ENCODE measurements at places on chromosomes 4 and X.

GRCh38 chr4:54227256-54228055 lies 1.6 kb upstream of the PDGFRA start:
- DNase-seq: no peak

DNA sequence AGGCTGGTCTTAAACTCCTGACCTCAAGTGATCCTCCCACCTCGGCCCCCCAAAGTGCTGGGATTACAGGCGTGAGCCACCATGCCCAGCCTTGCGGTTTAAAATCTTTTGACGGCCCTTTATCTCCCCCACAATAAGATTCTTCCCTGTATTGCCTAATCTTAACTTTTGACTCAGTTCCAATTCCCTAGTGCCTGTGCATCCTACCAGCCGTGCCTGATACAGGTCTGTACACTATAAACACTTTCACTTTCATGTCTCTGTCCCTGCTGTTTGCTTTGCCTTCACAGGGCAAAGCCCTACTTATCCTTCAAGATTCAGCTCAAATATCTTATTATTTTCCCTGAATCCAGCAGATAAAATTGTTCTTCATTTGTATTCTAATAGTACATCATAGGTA lies 74.6 kb downstream of the WDR44 start:
- DNase-seq: no peak

DNA sequence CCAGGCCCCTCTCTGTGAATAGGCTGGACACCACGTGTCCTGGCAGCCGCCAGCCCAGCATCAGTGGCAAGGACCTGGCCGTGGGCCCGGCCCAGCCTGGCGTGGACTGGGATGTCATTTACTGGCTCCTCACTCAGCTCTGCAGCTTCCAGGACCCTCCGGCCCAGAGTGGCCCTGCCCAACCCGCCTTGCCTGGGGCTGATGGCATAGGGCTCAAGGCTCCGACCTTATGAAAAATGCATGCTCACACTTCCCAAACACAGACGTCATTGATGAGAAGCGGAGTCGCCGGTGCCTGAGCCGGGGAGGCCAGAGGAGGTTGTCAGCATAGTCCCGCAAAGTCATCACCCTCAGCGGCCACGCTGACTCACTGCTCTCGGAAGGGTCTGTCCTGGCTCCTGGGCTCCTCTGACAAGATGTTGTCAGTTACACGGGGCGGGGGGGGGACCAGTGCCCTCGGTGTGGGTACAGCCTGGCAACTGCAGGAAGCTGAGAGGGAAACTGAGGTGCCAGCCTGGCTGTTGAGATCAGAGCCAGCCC lies 14.3 kb downstream of the CFAP99 start:
- DNase-seq: peak; percentile 54

DNA sequence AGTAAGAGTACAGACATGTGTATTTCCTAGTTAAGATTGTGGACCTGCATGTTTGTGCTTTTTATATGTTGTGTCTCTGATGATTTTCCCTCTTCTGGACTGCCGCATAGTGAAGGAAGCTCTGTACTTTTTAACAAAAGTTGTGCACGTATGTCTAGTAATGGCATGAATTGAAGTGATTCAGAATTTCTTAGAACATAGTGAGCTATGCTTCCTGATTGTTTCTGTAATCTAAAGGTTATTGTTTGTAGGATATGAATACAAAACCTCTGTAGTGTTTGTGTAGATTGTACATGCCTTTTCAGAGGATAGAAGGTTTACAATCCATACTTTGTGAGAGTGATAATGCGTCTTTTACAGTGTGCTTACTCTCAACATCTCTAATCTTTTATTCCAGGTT lies 37.0 kb upstream of the NUDT6 start:
- no peak for DNase-seq

- DNase-seq: no peak
Observed at GRCh38 chr4:98619180-98619579, 39.2 kb downstream of the TSPAN5 start.

DNA sequence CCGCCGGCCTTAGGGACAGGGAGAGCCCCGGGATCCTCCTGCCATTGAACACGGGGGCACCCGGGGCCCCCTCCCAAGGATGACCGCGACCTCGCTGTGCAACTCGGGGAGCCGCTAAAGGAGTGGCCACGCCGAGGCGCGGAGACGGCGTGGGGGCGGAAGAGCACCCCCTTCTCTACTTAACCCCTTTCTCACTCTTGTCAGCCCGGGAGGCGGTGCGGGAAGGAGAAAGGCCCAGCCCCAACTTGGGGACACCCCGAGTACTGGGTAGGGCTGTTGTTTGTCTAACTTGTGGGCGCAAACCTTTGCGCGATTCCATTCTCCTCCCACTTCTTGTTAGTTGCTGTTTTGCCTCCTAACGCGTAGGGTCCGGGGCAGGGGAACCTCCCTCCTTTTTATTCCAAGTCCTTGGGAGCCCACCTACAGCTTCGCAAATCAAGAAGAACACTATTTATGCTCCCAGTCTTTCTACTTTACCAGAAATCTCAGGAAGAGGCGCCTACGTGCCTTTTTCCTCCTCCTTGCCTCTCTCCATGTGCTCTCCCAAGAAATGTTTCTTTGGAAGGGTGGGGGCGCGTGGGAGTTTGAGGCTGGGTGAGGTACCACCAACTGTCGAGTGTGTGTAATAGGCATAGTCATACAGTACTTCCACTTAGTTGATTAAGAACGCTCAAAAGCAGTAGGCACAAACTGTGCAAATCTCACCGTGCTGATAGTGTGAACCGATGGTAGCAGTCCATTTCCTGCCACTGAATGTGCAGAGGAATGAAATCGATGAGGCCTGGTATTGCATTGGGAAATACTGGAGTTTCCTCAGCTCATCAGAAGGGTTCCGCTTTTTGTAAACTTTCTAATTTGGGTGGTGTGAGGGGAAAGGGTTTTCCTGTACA lies 813 bp downstream of the DIAPH2 start:
- DNase-seq: peak; percentile 1

- no peak for DNase-seq
Observed at GRCh38 chrX:11406109-11406765, 113.0 kb downstream of the AMELX start.

DNA sequence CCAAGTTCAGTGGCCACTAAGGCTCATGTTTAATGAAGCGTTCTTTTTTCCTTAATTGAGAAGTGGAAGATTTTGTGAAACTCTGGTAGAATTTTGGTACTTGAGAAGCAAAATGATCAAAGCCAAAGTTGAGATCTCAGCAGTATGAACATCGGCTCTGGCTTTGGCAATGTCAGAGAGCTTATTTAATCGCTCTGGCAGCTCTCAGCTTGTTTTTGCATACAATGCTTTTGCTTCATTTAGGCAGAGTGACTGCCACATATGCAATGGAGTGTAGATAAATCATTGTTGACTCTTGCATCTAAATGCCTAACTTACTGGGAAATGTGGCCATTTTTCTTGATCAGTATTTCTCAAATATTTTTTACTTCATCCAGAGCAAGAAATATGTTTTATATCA lies 135.7 kb downstream of the AASDH start:
- no peak for DNase-seq

GRCh38 chr4:109683621-109684253 lies 19.5 kb downstream of the CASP6 start:
- DNase-seq: no peak

GRCh38 chr4:159937595-159937994 lies 834.7 kb downstream of the RAPGEF2 start:
- DNase-seq: no peak

- DNase-seq: no peak
Observed at GRCh38 chr4:47415719-47416118, 47.8 kb downstream of the COMMD8 start.

DNA sequence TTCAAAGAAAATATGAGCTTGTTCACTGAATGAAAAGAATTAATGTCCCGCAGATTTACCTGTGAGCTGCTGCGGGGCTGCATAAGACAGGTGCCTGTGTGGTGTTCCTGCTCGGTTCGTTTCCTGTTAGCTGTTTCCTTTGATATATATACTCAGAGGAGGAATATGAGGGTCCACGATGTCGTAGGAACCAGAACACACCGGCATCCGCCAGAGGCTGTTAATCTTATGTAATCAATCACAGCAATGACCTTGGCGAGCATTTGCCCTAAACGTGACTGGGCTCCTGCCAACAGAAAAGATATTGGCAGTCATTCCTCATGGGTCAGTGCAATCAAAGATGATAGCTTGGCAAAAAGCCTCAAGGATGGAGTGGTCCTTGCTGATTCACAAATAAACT lies 260.1 kb downstream of the EVC2 start:
- no peak for DNase-seq

- no peak for DNase-seq
Observed at GRCh38 chr4:24794051-24794450, 1.3 kb upstream of the SOD3 start.

DNA sequence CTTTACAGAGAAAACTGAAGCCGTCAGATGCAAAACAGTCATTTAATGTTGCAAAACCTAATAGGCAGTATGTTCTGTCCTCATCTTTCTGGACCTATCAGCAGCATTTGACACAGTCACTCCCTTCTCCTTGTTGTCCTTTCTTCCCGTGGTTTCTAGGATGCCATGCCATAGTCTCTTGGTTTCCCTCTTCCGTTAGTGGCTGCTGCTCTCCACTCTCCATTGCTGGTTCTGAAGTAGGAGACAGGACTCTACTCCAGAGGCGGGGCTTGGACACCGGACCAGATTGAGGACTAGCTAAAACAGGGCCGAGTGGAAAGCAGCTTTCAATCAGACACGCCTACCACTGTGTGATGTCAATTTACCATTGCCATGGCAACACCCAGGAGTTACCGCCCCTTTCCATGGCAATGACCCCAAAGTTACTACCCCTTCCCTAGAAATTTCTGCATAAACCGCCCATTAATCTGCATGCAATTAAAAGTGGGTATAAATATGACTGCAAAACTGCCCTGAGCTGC lies 88.8 kb upstream of the CCDC160 start:
- DNase-seq: no peak

DNA sequence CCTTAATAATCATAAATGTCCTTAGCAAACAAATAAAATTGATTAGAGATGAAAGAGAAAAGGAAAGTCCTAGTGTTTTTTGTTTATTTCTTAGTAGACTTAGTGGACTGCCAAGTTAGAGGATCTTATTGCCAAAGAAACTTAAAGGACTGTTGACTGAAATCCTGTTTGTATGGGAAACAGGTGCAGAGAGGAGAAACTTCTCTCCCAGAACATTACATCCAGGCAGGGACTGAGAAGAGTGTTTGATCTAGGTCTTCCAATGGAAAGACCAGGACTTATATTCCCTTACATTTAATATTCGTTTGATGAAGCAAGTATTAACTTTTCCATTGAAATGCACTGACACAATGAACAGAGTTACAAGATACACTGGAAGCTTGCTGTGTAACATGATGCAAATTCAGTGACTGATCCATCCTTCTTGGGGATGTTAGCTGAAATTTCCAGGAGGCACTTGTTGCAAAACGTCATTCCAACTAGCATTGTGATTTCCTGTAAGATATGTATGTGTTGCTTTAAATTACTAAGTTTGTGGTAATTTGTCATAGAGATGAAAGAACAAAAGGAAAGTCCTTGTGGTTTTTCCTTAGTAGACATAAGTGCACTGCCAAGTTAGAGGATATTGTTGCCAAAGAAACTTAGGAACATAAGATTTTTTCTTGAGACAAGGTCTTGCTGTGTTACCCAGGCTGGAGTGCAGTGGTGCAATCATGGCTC lies 505.6 kb downstream of the STIM2 start:
- no peak for DNase-seq

GRCh38 chrX:45515262-45516215 lies 314.9 kb upstream of the DIPK2B start:
- DNase-seq: peak; percentile 1

DNA sequence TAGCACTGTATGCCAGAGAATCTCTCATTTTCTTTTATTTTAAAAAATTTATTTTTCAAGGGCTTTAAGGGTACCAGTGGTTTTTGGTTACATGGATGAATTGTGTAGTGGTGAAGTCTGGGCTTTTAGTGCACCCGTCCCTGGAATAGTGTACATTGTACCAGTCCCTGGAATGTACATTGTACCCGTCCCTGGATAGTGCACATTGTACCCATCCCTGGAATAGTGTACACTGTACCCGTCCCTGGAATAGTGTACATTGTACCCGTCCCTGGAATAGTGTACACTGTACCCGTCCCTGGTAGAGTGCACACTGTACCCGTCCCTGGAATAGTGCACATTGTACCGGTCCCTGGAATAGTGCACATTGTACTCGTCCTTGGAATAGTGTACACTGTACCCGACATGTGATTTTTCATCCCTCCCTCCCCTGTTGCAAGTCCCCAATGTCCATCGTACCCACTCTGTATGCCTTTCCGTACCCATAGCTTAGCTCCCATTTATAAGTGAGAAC lies 56.1 kb upstream of the HELT start:
- no peak for DNase-seq

GRCh38 chr4:8691151-8691775 lies 98.7 kb downstream of the CPZ start:
- DNase-seq: no peak

DNA sequence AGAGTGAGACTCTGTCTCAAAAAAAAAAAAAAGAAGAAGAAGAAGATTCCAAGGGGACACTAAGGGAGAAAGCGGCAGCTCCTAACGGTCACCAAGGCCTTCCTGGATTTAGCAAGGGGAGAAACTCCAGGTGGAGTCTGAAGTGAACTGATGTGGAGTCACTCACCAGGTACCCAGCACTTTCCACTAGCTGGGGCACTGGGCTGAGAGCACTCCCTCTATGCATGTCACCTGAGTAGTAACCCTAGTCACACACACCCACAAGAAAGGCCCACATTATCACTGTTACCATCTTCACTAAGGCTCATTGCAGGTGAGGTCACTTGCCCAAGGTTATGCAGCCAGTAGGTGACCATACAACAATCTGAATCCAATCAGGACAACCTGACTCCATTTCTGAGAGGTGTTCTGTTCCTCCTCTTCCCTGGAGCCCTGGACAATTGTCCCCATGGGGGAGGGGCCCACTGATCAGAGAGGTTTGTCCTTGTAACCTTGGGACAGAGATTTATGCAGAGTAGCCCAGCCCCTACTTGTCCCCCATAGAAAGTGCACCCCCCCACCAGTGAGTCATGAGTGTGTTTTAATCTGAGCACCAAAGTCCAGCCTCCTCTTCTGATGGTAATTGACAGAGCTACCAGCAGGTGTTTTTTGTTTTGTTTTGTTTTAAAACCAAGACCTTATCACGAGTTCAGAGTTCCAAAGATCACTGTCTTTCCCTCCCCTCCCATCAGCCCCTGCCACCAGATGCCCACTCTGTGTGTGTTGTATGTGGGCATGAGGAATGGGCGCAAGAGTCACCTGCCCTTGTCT lies 5.9 kb upstream of the SASH3 start:
- DNase-seq: no peak
